ENCODE measurements at places on chromosomes 1 and 21.

- H3K36me3 ChIP-seq = no peaks in the 10 kb centered on the region
- no peak overlapping the region for H3K4me3 ChIP-seq
- H3K27ac ChIP-seq = no peak overlapping the region
- no peaks in the 10 kb centered on the region for H3K27me3 ChIP-seq
- H3K4me1 ChIP-seq = peaks cover 16% of the 10 kb centered on the region
- no peak for DNase-seq
Measured at GRCh38 chr1:41764656-41765055, 154.1 kb downstream of the HIVEP3 start.

DNA sequence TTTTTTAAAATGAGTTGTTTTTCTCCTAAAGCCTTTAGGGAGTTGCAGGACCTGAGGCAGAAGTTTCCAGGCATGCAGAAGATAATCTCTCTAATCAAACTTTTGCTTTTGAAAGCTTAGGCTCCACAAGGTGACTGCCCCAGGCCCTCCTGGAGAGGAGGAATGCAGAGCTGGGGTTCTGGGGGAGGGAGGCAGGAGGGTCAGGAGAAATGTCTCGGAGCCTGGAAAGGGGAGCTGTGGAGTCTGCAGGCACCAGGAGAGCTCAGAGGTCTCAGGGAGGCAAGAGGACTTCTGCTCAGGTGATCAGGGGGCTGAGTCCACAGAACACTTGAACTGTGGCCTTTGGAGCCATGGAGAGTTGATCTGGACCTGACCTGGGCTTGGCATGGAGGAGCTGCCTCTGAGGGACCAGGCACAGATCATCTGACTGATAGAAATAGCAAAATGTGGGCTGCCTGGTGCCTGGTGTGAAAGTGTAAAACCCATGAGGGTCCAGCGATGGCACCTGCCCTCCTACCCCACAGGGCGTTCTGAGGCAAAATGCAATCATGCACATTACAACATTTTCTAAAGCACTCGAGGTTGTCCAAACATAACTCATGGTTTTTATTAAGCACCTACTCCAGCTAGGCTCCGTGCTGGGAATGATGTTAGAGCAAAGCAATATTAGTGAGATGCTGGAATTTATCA, 10.0 kb upstream of the ABCG1 start:
- H3K27me3 ChIP-seq = peaks cover 5% of the 10 kb centered on the region
- DNase-seq = no peak
- H3K4me1 ChIP-seq = no peaks in the 10 kb centered on the region
- no peak overlapping the region for H3K27ac ChIP-seq
- H3K4me3 ChIP-seq = no peak overlapping the region

GRCh38 chr1:218351391-218352074, 6.4 kb downstream of the TGFB2 start:
- no peaks in the 10 kb centered on the region for H3K36me3 ChIP-seq
- no peaks in the 10 kb centered on the region for H3K27me3 ChIP-seq
- peaks cover 23% of the 10 kb centered on the region for H3K4me1 ChIP-seq
- peak overlapping the region; percentile 30 for H3K27ac ChIP-seq
- H3K4me3 ChIP-seq = peak overlapping the region; percentile 56
- DNase-seq = no peak

GRCh38 chr1:109319114-109319513, 12.3 kb upstream of the MYBPHL start:
- H3K27me3 ChIP-seq = no peaks in the 10 kb centered on the region
- no peaks in the 10 kb centered on the region for H3K4me1 ChIP-seq
- no peaks in the 10 kb centered on the region for H3K36me3 ChIP-seq
- no peak overlapping the region for H3K4me3 ChIP-seq

DNA sequence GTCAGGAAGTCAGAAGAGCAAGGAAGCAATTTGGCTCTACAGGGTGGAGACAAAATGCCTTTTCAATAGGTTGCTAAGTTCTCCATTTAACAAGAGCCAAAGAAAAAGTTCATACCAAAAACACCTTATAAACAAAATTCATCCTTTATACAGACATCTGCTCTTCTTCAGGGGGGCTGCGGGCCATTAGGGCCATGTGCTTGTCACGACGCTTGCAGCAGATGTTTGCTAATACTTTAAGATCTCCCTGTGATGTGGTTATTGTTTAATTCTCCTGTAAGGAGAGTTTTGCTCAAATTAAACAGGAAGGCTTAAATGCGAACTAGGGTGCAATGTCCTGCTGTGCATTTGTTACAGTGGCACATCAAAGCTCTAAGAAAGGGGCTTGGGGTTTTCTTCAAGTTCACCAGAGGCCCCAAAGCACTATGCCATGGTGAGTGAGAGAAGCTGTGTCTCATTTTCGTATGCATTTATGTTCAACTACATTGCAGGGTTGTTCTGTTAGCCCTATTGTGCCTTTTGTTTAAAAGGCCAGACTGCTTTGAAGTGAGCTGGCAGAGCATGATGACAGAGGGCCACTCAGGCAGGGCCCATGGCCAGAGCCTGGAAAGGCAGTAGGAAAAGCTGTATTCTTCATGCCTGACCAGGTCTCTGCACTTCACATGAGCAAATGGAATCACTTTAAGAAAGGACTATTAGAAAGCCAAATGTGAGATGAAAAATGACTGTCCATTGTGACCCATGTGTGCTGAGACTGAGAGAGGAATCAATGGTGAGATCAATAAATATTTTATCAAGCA, 24.8 kb upstream of the NTPCR start:
- DNase-seq = no peak
- H3K4me3 ChIP-seq = no peak overlapping the region
- H3K27ac ChIP-seq = no peak overlapping the region
- H3K27me3 ChIP-seq = no peaks in the 10 kb centered on the region

DNA sequence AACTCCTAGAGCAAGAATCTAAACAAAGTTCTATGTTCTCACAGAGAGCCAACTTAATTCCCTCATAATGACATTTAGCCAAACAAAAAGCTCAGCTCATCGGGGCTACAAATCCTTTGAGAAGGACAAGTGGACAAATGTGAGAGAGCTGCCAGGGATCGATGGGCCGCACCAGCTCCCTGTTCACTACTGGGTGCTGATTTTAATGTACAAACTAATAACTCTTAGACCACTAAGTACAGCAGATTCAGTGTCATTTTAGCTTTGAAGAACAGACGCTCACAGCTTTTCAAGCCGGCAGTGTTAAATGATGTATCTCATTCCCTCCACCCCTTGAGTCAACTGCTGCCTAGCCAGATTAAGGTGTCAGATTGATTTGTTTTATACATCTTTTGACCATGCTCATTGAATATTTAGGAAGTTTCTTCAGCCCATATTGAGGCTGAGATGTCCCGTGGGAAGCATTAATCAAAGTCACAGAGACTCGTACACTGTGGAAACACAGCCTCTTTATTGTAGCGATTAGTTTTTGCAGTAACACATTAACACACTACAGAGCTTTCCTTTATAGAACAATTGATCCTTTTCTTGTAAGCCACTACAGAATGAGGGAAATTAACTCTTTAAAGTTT, 21.1 kb downstream of the PROX1 start:
- H3K27me3 ChIP-seq = no peaks in the 10 kb centered on the region
- no peaks in the 10 kb centered on the region for H3K36me3 ChIP-seq
- no peaks in the 10 kb centered on the region for H3K4me1 ChIP-seq
- no peak overlapping the region for H3K4me3 ChIP-seq
- DNase-seq = no peak

- DNase-seq = peak; percentile 17
- H3K4me1 ChIP-seq = no peaks in the 10 kb centered on the region
- H3K27ac ChIP-seq = no peak overlapping the region
- no peak overlapping the region for H3K4me3 ChIP-seq
Measured at GRCh38 chr1:233790662-233791371, 113.7 kb upstream of the SLC35F3 start.

Measured in keratinocyte (primary cell).